Stromal cell of bone marrow (primary cell): ENCODE measurements at places on chromosomes 2 and 18.

GRCh38 chr18:79849328-79850207, 51.8 kb downstream of the KCNG2 start:
- no peak for DNase-seq

DNA sequence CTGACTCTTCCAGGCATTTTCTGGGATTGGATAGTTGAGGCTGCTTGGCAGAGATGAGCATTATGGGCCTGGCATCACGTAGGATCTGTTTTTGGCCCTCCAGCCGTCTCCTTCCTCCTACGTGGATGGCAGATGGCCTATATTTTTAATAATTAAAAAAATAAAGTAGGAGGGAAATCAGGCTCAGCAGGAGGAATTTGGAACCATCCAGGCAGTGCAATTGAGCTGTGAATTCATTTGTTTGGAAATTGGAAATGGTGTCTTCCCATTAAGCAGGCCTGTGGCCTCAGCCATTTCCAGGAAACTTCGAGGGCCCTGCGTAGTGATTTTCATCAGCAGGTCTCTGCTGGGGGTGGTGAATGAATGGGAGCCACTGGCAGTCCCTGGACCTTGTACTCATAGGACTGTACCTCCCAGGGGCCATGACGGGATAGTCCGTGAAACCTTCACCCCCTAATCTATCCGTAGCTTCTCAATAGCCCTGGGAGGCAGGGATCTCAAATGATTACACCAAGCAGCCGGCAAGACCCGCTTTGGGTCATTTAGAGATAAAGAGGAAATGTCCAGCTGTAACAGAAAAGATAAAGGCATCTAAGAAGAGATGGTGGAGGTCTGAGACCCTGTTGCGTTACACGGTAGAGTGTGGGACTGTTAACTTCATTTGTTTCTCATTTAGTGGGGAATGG, 73.1 kb upstream of the TNP1 start:
- DNase-seq = no peak

DNA sequence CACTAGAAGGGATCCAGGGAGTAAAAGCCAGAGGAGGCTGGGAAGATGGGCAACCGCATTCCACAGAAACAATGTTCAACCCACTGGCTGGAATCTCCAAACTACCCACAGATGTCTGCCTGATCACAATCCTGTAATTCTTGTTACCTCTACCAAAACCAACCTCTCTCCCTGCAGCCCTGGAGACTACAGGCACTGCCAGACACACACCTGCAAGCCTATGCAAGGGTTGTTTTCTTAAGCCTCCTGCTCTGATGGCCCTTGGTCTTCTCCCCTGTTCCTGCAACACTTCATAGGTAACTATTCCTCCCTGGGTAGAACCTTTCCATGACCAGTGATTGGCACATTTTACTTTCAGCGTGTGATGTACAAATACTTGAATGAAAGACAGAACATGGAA, 21.9 kb downstream of the ST6GAL2 start:
- no peak for DNase-seq

DNA sequence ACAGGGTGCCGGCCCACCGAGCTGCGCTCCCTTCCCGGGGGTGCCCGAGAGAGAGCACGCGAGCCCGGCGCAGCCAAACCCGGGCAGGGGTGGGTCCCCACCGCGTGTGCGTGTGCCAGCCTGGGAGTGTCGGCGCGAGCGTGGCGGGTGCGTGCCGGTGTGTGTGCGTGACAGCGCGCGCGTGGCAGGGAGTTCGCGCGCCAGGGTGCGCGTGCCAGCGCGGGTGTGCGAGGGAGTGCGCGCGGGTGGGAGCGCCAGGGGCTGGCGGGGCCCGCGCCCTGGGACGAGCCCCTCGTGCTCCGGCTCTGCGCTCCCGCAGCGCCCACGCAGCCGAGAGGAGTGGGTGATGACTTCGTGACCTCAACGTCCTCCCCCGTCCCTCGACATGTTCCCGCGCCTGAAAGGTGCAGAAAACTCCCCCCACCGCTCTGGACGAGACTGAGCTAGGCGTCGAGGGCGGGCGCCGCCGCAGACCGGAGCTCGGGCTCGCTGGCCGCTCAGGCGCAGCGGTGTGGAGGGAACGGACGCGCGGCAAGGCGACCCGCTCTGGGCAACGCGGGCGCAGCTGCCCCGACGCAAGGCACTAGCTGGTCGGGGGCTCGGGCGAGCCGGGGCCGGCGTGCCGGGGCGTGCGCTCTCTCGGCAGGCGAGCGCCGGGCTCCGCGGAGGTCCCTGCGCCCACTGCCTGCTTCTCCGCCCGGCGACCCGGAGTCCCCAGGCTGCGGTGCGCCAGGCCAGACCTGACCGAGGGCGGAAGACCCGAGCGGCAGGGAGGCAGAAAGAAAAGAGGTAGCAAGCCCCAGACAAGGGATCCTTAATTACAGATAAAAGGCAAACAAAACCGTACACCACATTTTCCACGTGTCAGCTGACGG, 582.8 kb downstream of the ZEB2 start:
- no peak for DNase-seq

DNA sequence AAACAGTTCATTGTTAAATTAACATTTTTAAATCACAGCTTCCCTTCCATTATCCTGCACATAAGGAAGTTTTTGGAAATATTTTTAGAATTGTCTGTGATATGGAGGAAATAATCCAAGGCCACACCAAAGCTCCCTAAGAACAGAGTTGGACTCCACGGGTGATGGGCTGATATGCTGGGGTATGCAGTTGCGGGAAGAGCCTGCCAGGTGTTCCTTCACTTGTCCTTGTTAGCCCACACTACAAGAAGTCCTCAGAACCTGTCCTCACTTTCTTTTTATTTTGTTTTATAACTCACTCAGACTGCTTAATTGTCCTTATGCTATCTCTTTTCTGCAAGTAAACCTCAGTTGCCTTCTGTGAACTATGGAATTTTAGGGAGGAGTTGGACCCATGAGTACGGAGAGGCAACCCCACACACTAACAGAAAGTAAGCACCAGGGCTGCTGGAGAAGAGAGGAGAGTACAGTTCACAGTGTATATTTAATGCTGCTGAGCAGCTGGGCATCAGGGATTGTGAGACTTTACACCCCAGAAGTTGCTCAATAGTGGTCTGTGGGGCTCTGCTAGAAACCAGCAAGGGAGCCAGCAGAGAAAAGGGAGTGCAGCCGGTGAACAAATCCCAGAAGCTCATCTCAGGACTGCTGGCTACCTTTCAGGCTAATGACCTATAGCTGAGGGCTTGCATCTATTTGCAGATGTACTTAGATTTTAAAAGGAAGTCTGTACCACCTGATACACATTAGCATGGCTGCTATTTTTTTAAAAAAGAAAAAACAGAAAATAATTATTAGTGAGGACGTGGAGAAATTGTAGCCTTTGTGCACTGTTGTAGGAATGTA, 280.1 kb upstream of the STON1 start:
- no peak for DNase-seq

DNA sequence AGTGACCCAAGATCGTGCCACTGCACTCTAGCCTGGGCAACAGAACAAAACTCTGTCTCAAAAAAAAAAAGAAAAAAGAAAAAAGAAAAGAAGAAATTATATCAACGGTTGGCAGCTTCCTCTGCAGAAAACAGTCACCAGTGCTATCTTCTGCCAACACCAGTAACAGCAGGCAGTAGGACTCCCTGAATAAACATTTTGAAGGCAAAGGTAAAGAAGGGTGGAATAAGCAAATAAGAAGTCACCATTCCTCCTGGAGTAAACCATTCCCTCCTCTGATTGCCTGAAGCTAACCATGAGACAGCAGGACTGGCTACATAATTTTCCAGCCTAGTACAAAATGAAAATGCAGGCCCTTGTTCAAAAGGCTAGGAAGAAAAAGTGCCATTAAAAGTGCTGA, 9.0 kb upstream of the RNF103 start:
- no peak for DNase-seq

GRCh38 chr2:86284401-86284841, 53.0 kb downstream of the REEP1 start:
- no peak for DNase-seq

- no peak for DNase-seq
Measured at GRCh38 chr18:50586710-50587109, 26.8 kb downstream of the MAPK4 start.

DNA sequence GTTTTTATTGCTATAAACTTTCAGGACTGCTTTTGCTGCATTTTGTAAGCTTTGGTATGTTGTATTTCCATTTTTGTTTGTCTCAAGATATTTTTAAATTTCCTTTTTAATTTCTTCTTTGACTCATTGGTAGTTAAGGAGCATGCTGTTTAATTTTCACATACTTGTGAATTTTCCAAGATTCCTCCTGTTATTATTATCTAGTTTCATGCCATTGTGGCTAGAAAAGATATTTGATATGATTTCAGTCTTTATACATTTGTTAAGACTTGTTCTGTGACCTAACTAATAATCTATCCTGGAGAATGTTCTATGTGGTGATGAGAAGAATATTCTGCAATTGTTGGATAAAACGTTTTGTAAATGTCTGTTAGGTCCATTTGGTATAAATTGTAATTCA, 62.1 kb downstream of the NUP35 start:
- DNase-seq = no peak

DNA sequence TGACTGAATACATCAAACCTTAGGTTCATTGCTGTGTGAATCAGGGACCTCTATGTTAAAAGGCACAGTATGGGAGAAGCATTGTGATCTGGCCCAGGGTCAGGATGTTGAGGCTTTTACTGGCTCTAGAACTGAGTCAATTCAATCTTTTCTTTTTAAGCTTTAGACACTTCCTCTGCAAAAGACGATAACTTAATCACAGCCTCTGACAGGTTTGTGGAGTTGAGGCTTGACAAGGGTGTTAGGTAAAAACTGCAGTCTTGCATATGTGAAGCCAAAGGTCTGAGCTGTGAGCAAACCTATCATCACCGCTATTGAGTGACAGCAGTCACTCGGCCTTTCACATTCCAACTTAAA, 17.3 kb upstream of the ARHGAP25 start:
- DNase-seq = no peak

DNA sequence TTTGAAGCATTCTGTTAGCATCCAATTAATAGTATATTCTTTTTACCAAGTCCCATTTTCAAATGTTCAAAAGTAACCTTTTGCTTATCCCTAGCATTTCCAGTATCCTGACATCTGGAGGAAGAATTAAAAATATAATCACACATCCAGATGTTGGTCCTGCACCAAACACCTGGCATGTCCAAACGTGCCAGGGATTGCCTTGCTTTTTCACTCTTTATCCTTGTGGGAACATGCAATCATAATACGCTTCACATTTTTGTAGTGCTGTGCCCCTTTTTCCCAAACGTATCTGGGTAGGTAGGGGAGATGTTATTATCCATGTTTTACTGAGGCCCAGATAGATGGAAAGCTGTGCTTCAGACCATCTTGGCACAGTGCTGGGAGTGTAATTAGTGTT, 133.0 kb downstream of the TPGS2 start:
- DNase-seq = no peak
